ENCODE measurements at places on chromosomes 12 and 14.

- H3K27ac ChIP-seq = no peak overlapping the region
- no peaks in the 10 kb centered on the region for H3K36me3 ChIP-seq
- no peak overlapping the region for H3K4me3 ChIP-seq
- peaks cover 13% of the 10 kb centered on the region for H3K4me1 ChIP-seq
These were observed 1349.1 kb downstream of the TMEM121 start for GRCh38 chr14:106875503-106875902.

GRCh38 chr14:102819176-102819628, 42.0 kb downstream of the TRAF3 start:
- H3K36me3 ChIP-seq = peaks cover 38% of the 10 kb centered on the region
- H3K27ac ChIP-seq = peak overlapping the region; percentile 82
- H3K4me3 ChIP-seq = peak overlapping the region; percentile 44
- DNase-seq = peak; percentile 46
- peaks cover 66% of the 10 kb centered on the region for H3K4me1 ChIP-seq

DNA sequence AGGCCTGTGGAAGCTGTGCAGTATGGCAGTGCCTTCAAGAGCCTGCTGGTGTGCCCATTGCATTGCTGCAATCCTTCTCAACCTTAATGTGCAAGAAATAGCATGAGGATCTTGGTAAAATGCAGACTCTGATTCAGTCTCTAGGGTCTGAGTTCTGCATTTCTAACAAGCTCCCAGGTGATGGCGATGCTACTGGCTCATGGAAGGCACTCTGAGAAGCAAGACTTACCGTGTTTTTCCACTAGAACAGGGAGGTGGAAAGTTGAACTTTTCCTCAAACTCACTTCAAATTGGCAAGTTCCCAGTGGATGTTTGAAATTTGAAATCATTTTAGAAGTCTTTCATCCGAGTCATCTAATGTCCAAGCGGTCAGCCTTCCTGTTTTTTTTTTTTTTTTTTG, 55.5 kb downstream of the MYRFL start:
- no peak for DNase-seq
- no peak overlapping the region for H3K27ac ChIP-seq
- peaks cover 21% of the 10 kb centered on the region for H3K27me3 ChIP-seq
- no peak overlapping the region for H3K4me3 ChIP-seq
- H3K4me1 ChIP-seq = peaks cover 5% of the 10 kb centered on the region
- H3K36me3 ChIP-seq = no peaks in the 10 kb centered on the region

DNA sequence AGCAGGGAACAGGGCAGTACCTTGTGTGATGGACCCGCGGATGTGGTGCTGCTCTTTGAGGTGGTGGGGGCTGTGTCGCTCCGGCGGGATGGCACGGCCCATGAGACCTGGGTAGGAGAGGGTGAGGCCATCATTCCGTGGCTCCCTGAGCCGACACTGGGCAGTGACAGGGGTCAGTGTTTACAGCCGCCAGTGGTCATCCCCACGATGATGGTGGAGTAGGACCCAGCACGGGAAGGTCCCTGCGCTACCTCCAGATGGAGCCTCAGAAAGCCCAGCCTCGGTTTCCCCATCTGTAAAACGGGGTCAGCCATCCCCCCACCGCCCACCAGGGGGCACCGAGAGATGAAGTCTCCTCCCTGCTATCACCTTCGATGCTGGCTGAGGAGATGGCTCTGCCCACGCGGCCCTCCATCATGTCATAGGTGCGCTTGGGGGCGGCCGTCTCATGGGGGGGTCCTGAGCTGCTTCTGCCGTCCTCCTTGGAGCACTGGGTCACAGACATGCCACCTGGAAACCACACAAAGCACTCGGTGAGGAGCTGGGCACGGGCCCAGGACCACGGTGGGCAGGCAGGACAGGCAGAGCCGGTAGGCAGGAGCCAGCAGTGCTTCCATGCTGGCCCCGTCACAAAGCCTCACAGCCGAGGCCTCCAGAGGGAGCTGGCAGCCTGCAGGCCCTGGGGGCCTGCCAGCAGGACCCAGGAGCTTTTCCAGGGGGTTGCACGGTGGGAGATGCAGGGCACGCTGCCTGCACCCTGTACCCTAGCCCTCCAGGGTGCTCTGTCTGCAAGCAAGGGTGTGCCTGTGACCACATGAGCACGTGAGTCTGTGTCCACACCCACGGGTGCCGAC, 53.1 kb downstream of the RFLNA start:
- no peak overlapping the region for H3K27ac ChIP-seq
- H3K4me1 ChIP-seq = no peaks in the 10 kb centered on the region
- no peaks in the 10 kb centered on the region for H3K27me3 ChIP-seq
- H3K36me3 ChIP-seq = peaks cover 8% of the 10 kb centered on the region
- DNase-seq = no peak

GRCh38 chr12:34606749-34607519, 584.6 kb downstream of the ALG10 start:
- H3K27ac ChIP-seq = no peak overlapping the region
- H3K27me3 ChIP-seq = no peaks in the 10 kb centered on the region
- H3K36me3 ChIP-seq = no peaks in the 10 kb centered on the region
- H3K4me3 ChIP-seq = no peak overlapping the region
- no peaks in the 10 kb centered on the region for H3K4me1 ChIP-seq

GRCh38 chr12:2306735-2307134, 253.9 kb downstream of the CACNA1C start:
- DNase-seq = no peak
- no peaks in the 10 kb centered on the region for H3K36me3 ChIP-seq
- no peak overlapping the region for H3K27ac ChIP-seq
- no peaks in the 10 kb centered on the region for H3K27me3 ChIP-seq

DNA sequence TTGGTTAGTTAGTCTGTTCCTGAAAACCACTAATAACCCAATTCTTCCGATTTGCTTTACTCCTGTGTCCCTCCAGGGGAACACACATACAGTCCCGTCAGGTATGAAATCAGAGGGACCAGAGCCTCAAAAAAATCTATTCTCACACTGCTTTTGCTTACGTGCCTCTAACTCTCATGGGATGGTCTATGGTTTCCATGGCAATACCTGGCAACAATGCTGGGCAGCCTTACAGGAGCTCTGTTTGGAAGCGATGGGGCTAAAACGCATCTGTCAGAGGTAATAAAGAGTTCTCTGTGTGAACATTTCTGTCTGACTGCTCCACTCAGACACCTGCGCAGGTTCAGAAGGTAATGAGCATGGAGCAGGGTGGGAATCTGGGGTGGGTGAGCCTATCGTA, 376.2 kb downstream of the GXYLT1 start:
- no peaks in the 10 kb centered on the region for H3K27me3 ChIP-seq
- no peak overlapping the region for H3K27ac ChIP-seq
- H3K4me1 ChIP-seq = peaks cover 4% of the 10 kb centered on the region
- H3K4me3 ChIP-seq = no peak overlapping the region

GRCh38 chr14:55401751-55402150, 9.9 kb downstream of the ATG14 start:
- no peak for DNase-seq
- no peaks in the 10 kb centered on the region for H3K27me3 ChIP-seq
- peaks cover 5% of the 10 kb centered on the region for H3K36me3 ChIP-seq
- H3K27ac ChIP-seq = no peak overlapping the region

GRCh38 chr14:95464514-95464913, 51.9 kb downstream of the SYNE3 start:
- H3K36me3 ChIP-seq = peaks cover 54% of the 10 kb centered on the region
- no peaks in the 10 kb centered on the region for H3K27me3 ChIP-seq
- no peak for DNase-seq
- H3K4me1 ChIP-seq = peaks cover 72% of the 10 kb centered on the region
- peak overlapping the region; percentile 60 for H3K27ac ChIP-seq
- no peak overlapping the region for H3K4me3 ChIP-seq

GRCh38 chr14:87430214-87430613, 562.8 kb downstream of the GALC start:
- no peak for DNase-seq
- no peak overlapping the region for H3K27ac ChIP-seq
- H3K36me3 ChIP-seq = no peaks in the 10 kb centered on the region

DNA sequence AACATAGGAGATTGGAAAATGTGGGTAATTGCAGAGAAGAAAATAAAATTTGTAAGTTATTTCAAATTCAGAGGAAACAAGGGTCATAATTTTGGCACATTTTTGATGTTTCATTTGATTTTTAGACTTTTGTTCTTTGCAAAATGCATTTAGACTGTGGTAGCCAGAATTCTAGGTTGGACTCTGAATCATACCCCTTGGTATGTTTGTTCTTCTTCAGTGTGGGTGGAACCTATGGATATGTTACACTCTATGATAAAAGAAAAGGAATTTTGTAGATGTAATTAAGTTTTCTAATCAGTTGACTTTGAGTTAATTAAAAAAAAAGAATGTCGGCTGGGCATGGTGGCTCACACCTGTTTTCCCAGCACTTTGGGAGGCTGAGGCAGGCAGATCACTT, 827.0 kb downstream of the AACS start:
- peaks cover 4% of the 10 kb centered on the region for H3K27me3 ChIP-seq
- no peaks in the 10 kb centered on the region for H3K36me3 ChIP-seq
- no peaks in the 10 kb centered on the region for H3K4me1 ChIP-seq
- no peak overlapping the region for H3K4me3 ChIP-seq
- DNase-seq = no peak

DNA sequence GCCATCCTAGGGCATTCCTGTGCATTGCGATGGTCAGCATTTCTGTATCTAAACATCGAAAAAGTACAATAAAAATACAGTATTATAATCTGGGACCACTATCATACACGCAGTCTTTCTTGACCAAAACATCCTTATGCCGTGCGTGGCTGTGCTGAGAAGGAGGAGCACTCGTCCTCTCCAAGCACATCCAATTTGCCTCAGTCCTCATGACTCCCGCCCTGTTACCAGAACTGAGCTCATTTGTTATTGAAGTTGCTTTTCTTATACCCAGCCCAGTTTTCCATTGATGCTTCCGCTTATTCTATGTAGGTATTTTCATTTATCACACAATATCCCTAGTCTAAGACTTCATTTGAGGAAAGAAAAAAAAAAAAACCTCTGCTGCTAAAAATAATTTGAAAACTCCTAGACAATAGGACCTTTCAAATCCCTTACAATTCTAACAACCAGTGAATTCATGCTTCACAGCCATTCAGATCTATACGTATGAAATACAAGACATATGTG, 236.9 kb upstream of the PLEKHG7 start:
- no peak overlapping the region for H3K4me3 ChIP-seq
- no peak for DNase-seq
- H3K4me1 ChIP-seq = peaks cover 42% of the 10 kb centered on the region
- H3K27me3 ChIP-seq = no peaks in the 10 kb centered on the region
- peaks cover 2% of the 10 kb centered on the region for H3K36me3 ChIP-seq

Data from activated naive CD8-positive, alpha-beta T cell treated with anti-CD3 and anti-CD28 coated beads for 36 hours (primary cell).